ENCODE measurements at places on chromosomes 7 and 10. TPM values are rescaled to one million over a fixed set of nuclear protein-coding genes. Genes with fewer than 3 reads are reported as not detected.

GRCh38 chr10:118472415-118473304 lies 122.8 kb downstream of the PRLHR start:
- DNase-seq = no peak

DNA sequence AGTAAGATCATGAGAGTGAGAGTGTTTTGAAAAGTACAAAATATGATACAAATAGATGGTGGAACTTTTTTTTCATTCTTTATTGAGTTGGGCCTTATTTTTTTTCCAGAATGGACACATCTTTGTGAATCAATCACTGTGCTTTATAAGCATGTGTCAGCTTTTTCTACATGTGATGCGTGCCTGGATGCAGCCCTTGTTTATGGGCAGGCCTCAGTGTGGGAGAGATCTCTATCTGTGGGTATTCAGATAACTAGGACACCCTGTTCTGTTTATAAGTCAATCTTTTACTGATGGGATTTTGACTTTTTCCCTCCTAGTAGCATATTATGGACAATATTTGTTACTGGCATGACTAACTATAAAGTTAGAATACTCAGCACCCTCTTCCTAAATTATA lies 42.9 kb upstream of the IKZF1 start:
- DNase-seq = no peak

GRCh38 chr7:73573791-73574190 lies 4.6 kb downstream of the TBL2 start:
- DNase-seq = no peak

GRM3 gene
- not detected for total RNA-seq

DNA sequence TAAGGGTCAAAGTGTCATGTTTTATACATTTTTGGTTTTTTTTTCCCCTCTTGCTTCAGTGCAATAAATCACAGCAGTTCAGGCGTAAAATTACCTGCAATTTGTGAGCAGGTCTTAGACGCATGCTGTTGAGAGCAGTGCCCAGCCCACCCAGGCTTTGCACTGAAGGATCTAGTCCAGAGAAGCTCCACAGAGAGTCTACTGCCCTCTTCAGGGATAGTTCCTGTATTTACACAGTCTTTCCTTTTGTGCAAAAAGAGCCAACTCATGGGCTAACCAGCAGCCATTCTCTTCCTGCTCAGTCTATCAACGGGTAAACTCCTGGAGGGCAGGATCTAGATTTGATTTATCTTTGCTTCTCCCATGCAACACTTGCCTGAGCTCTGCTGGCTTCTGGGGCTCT lies 82.2 kb upstream of the NAMPT start:
- peak; percentile 33 for DNase-seq

DNA sequence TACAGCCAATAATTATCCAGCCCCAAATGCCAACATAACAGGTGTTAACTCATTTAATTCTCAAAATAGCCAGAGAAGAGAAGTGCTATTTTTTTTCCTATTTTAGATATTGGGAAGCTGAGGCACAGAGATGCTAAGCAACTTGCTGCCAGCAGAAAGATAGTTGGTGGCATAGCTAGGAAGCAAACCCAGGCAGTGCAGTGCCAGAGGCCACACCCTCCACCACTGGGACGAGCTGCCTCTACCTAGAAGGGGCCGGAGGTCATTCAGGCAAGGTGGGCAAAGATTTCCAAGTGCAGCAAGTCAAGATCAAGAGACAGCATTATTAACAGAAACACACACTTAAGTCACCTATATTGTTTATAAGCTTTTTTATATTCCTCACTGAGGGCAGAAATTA lies 654.1 kb downstream of the INHBA start:
- no peak for DNase-seq

DNA sequence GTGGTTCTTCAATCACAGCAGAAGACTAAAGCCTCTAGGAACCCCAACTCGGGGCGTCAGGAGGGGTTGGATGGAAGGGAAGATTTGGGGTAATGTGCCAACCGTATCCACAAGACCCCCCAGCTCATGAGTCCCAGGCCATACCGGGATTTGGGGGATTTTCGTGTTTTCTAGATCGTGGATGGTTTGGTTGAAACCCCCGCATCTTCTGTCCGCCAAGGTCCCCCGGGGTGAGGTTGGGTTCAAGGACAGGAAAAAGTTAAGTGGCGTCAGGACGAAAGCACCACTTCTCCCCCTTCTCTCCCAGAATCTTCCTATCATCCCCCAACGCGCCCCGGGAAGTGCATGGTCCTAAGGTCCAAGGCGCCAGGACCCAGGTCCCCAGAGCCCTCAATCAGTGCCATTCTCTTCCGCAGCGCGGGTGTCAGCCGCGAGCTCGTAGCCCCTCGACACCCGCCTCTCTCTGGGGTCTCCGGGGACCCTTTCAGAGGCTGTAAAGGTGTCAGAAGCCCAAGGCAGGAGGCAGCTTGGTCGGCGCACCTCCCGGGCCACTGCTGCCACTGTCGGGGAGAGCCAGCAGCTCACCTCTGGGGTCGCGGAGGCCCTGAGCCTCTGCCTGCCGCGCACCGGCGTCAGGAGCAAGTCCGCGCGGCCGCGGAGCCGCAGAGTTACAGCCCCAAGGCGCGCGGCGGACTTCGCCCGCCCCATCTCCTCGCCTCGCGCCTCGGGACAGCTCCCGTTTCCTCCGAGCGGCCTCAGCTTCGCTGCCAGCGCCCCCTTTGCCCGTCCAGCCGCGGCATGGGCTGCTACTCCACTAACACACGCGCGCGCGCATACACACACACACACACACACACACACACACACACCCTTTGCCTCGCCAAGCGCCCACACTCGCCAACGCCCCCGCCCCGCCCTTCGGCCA lies 1.5 kb downstream of the MKX start:
- DNase-seq = no peak

ACBD5 gene
- total RNA-seq = 25.8 TPM

GRCh38 chr10:50544857-50545429 lies 78.8 kb downstream of the SGMS1 start:
- no peak for DNase-seq

GRCh38 chr10:30759423-30759822 lies 129.9 kb upstream of the LYZL2 start:
- no peak for DNase-seq

EPDR1 gene
- 0.42 TPM for total RNA-seq

GRCh38 chr7:151680810-151681209 lies 161.1 kb upstream of the RHEB start:
- no peak for DNase-seq

- DNase-seq = no peak
Observed at GRCh38 chr10:32788359-32788758, 169.7 kb downstream of the ITGB1 start.

IFIT1B gene
- total RNA-seq = not detected

DNA sequence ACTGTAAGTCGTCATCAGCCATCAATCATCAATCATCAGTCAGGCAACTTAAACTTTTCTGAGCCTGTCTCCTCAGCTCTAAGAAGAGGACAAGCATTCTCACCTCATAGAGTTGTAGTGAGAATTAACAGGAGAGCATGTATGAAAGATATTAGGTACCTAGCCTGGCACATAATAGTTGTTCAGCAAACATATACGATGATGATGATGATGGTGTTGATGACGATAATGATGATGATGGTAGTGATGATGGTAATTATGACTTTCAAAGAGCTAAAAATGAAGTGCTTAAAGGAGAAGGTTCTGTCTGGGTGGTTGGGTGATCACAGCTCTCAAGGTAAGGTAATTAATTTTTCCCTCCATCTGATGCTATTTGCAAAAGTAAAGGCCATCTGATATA lies 55.1 kb upstream of the ADRB1 start:
- DNase-seq = no peak
